ENCODE measurements at places on chromosomes 5 and 9.

DNA sequence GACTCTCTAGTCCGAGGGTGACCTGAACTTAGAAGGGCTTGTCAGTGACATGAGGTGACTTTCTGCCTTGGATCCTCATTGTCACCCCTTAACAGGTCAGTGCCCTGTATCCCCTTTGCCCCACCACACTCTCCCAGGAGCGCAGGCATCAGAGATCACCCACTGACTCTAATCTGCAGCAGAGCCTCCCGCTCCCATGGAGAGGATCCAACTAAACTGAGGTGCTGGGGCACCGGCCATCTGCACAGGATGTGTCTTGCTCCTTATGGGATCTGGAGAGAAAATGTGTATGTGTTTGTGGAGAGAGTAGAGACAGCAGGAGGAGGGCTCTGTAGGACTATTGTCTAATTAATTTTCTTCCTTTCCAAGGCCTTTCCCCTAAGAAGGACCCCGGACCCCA lies 213.7 kb downstream of the ROR2 start:
- no peak for DNase-seq

DNA sequence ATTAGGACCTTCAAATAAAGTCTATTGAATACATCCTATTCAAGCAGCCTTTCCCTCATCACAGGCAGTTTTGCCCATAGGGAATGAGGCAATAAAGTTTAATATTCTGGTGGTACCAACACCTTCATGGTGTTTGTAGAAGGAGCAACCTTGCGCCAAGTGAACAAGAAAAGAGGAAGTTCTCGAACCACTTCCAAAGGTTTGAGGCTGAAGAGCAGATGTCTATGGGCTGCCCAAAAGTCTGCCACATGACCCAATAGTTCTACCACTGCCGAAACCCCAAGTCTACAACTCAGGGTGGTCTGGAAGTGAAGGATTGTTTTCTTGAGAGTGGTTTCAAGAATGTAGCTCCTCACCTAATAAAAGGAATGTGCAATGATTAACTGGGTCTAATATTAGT lies 123.1 kb downstream of the NPR3 start:
- DNase-seq: no peak

- DNase-seq: no peak
Measured at GRCh38 chr9:16289639-16290038, 580.8 kb downstream of the BNC2 start.

- DNase-seq: no peak
Measured at GRCh38 chr5:17094830-17095229, 122.6 kb upstream of the BASP1 start.

GRCh38 chr5:73436535-73437100 lies 12.0 kb downstream of the FOXD1 start:
- no peak for DNase-seq

- DNase-seq: no peak
Measured at GRCh38 chr5:119105971-119106370, 35.1 kb downstream of the DMXL1 start.

GRCh38 chr5:87403409-87403808 lies 9.3 kb downstream of the CCNH start:
- no peak for DNase-seq

DNA sequence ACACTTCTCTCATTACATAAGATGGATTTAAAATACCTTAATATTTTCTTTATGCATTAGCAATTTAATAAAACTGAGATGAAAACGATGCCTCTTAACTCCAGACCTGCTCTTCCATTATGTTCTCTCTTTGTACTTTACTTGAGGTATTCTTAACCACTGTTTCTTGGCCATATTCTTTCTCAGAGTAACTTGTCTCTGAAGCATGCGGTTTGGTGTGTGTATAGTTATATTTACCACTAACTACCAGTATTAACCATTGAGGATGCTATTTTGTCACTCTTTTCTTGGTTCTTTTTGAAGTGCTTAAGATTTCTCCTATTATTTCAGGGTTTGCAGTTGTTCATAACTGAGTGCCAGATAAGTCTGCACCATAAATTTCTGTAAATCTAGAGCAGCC lies 17.9 kb downstream of the TMEM167A start:
- DNase-seq: no peak

- DNase-seq: no peak
Measured at GRCh38 chr5:44871401-44871800, 62.7 kb downstream of the MRPS30 start.

DNA sequence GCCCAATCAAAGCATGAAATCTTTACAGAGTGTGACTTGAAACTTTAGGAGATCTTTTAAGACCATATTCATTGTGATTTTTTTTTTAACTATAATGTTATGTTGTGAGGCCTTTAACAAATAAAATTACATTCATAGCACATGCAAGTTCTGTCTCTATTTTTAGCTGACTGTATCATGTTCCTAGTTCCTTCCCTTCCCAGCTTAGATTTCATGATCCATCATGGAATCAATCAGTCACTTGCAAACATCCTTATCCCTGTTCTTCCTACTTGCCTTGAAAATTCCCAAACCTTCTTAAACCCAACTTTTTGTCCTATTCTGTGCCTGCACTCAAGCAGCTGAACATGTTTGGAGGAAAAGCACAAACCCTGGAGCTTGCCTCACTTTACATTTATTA lies 141.8 kb downstream of the DMXL1 start:
- no peak for DNase-seq

- no peak for DNase-seq
Measured at GRCh38 chr5:67190861-67191260, 5.7 kb downstream of the CD180 start.
